ENCODE measurements at places on chromosomes 1 and 21.

DNA sequence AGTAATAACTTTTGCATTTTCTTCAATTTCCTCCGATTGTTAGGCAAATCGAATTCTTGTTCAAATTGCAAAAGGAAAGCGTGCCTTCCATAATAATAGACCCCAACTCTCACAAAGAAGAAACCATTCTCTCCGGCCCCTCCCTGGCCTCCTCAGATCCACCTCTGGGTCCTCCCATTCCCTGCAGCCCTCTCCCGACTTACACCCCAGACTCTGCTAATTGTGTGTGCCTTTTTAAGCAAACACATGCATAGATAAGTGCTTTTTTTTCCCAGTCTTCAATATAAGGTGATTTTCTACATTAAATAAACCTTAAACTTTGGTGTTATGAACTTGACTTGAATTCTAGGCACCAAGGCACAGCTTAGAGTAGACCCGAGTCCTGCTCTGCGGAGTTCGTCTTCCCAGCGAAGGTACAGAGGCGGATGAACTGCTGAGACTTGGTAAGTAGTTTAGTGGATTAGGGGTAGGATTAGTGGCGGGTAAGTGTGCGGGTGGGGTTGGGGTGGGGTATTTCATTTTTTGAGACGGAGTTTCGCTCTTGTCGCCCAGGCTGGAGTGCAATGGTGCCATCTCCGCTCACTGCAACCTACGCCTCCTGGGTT is 1.5 kb downstream of the L1TD1 start:
- DNase-seq = no peak

DNA sequence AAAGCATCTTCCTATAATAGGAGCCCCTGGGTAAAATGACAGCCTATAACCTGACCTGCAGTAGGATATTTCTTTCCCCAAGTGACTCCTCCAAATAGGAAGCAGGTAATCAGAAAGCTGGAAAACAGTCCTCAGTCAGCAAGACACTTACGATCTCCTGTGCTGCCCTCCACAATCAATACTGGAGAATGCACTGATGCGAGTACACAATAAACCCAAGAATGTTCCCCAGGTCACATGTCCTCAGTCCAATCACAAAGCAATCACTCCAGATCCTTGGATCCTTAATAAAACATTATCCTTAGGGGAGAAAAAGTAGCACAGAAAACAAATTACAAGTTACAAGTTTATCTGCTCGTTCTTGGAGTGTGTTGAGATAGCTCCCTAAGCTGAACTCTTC is 233.1 kb downstream of the SLC45A1 start:
- no peak for DNase-seq

GRCh38 chr21:43874085-43874805 is 9.2 kb downstream of the AGPAT3 start:
- DNase-seq = no peak

GRCh38 chr1:185427264-185427663 is 110.2 kb upstream of the IVNS1ABP start:
- no peak for DNase-seq

- DNase-seq = no peak
Observed at GRCh38 chr1:21126324-21126723, 50.4 kb downstream of the EIF4G3 start.

GRCh38 chr1:31345635-31346034 is 27.2 kb downstream of the FABP3 start:
- DNase-seq = no peak

DNA sequence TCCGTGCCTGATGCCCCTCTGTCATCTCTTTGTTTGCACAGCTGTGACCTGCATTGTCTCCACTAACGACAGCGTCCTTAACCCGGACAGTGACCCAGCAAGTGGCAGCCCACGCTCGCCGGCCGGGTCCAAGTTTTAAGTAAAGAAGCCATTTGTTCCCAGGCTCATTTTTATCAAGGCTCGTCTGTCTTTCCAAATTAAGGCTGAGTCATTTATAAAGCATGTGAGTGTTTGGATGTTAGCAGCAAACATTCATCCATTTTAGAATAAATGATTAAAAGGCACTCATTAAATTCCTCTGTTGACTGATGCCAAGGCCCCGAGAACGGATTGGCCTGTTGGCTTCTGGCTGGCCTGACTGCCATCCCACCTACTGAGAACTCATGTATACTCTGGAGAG is 514.5 kb downstream of the NPHP4 start:
- no peak for DNase-seq

DNA sequence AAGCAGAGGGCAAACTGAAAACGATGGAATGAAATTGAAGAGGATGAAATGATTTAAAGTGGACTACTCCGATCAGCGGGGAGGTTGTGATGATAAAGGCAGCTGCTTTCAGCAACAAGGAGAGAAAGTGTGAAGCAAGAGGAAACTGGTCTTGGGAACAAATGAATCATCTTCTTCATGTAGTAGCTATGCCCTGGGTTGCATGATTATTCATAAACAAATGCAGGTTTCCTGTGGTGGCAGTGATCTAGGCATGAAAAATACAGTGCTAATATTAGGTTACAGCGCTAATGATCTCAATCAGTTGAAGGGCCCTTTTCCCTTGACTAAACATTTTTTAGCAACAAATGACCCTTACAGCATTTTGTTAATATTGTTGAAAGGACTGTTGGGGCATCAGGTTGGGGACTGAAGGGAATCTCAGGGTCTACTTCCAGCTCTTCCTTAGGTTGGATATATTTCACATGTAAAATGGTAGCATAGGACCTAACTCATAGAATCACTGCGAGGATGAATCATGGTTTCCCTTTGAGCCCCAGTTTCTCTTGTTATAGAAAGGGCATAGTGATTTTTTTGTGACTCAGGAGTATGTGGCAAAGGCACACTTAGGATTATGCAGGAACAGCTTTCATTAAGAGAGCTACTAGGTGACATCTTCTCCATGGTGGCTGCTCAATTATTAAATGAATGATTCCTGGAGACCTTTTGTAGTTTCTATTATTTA is 1.9 kb upstream of the ZFYVE9 start:
- peak; percentile 73 for DNase-seq

DNA sequence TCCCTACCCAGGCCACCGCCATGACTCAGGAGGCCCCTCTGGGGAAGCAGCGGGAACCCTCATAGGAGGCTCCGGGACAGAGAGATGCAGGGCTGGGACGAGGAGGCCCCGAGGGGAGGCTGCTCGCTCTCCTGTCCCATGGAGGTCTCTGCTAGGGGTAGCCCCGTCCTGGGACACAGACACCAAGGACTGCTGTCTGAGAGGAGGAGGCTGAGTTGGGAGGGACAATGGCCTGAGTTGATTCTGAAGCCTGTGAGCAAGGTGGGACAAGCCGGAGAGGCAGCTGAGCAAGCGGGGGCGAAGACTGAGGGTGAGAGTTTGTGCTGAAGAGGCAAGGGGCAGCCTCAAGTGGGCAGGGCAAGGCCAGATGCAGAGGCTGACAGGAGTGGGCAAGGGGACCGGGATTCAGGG is 17.4 kb downstream of the SLC27A3 start:
- no peak for DNase-seq

- DNase-seq = no peak
Observed at GRCh38 chr1:79660129-79660528, 653.6 kb upstream of the ADGRL4 start.

DNA sequence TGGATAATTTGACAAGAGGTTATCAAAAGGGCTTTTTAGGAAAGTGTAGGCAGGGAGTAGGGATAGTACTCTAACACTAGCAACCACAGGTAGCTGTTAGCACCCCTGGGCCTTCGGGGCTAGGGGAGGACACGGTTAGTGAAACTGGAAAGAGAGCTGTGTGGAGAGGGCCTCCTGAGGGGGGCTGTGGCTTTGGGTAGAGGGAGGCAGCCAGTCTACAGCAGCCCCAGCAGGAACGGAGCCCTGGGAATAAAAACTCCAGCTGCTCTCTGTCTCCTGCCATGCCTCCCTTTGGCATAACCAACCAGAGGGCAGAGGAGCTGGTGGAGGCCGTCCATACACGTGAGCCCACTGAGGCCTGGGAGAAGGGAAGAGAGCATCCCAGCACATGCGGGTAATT is 223.2 kb downstream of the FOXD2 start:
- DNase-seq = no peak

GRCh38 chr1:150477320-150477719 is 9.9 kb upstream of the TARS2 start:
- no peak for DNase-seq

DNA sequence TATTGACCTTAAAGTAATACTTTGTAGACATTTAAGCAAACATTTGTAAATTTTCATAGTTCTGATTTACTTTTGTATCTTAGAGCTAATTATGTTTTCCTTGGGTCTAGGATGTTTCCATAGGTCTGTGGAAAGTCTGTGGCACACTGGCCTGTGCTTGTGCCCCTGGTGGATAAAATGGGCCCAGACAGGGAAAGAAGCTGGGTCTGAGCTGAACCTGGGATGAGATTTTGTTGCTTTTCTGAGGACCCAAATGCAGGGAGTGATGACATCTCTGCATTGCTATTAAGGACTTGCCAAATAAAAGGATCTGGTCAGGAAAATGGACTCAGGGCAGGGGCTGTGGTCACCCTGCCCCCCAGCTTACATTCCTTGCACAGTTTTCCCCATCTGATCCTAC is 41.8 kb downstream of the C1orf21 start:
- no peak for DNase-seq

- peak; percentile 11 for DNase-seq
Observed at GRCh38 chr1:200888349-200888838, 6.3 kb upstream of the INAVA start.

- DNase-seq = no peak
Observed at GRCh38 chr1:63775418-63776127, 1.8 kb downstream of the ROR1 start.

GRCh38 chr1:203536980-203537455 is 43.1 kb downstream of the OPTC start:
- no peak for DNase-seq

DNA sequence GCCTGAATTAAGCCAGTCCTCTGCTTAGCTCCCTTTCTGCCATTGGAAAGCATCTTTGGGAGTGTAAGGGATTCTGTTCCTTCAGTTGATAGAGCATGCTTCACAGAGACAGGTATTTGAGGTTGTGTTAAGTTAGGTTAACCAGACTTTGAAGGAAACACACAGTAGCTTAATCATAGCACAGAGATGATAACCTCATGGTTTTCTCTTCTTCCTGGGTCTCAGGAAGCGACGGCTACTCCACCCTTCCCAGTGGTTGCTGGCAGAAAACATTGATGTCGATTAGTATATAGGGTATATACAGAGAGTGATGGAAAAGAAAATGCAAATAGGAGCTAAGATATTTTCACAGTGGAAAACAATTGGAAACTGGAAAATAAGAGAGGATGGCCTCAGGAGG is 42.0 kb downstream of the S1PR1 start:
- no peak for DNase-seq

GRCh38 chr1:55825461-55825860 is 610.3 kb upstream of the USP24 start:
- no peak for DNase-seq

DNA sequence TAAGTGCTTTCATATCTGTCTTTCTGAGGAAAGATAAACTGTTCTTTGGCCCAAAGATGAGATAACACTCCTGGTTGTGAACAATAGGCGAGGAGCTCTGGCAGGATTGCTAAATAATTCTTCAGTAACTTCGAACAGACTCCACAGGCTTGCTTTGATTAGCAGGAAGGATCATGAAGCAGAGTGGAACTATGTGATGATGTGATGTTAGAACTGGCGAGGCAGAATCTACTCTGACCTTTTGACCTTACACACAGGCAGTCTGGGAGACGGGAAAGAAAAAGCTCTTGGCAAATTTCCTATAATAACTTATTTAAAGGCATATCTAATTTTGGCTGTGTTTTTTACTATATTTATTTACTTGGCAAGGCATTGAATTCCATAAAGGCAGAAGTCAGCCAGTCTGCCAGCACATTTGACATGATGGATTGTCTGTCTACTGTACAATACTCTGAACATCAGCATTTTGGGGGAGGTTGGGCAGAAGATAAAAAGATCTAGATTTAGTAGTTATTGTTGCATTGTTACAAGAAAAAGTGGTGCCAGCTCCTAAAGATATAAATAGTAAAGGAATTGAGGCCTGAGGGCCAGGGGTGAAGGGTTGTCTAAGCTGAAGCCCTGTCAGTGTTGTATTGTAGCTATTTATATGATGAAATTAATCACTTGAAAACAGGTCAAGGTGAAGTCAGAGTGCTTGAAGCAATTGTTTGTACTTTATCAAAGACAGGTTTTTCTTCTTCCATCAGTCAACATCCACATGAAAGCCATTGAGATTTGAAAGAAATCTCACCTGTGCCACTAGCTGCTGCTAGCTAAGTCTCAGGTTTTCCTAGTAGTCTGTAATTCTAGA is 708.8 kb downstream of the LTN1 start:
- DNase-seq = no peak

- no peak for DNase-seq
Observed at GRCh38 chr1:13783551-13783950, 83.6 kb downstream of the PRDM2 start.

DNA sequence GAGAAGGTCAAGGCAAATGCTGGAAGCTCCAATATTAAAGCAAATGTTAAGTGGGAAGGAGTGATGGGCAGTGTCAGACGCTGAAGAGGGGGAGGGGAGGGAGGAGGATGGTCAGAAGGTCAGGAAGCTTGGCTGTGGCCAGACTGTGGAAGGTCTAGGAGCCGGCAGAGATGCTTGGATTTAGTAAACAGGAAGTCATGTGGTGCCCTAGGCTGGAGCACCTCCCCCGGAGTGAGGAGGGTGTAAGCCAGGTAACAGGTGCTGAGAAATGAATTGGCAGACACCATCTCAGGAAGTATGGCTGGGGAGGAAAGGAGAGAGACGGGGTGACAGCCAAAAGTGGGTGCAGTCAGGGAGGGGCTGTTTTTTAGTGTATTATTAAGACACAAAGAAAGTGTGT is 17.7 kb downstream of the CSMD2 start:
- no peak for DNase-seq

Data from inflammatory macrophage (primary cell).